ENCODE measurements at places on chromosomes 1 and 21. TPM values are rescaled to one million over a fixed set of nuclear protein-coding genes. Genes with fewer than 3 reads are reported as not detected.

Gene AMIGO1
- 4.9 TPM for total RNA-seq

Gene CRABP2
- 0.71 TPM for total RNA-seq

Gene GUCA2A
- not detected for total RNA-seq

- no peaks in the 10 kb centered on the region for H3K4me1 ChIP-seq
- no peaks in the 10 kb centered on the region for H3K27me3 ChIP-seq
- H3K4me3 ChIP-seq, result no peak overlapping the region
- peaks cover 19% of the 10 kb centered on the region for H3K36me3 ChIP-seq
- no peak overlapping the region for H3K27ac ChIP-seq
These were observed 39.4 kb downstream of the LTN1 start for GRCh38 chr21:28953247-28953646.

- peaks cover 79% of the 10 kb centered on the region for H3K4me1 ChIP-seq
- no peaks in the 10 kb centered on the region for H3K36me3 ChIP-seq
- H3K27me3 ChIP-seq, result no peaks in the 10 kb centered on the region
- DNase-seq, result no peak
- no peak overlapping the region for H3K27ac ChIP-seq
These were observed 93.8 kb upstream of the COL6A1 start for GRCh38 chr21:45887788-45888187.

GRCh38 chr1:150999051-150999674 is 7.5 kb downstream of the MINDY1 start:
- H3K36me3 ChIP-seq, result peaks cover 26% of the 10 kb centered on the region
- H3K27me3 ChIP-seq, result no peaks in the 10 kb centered on the region
- H3K27ac ChIP-seq, result peak overlapping the region; percentile 30
- DNase-seq, result no peak
- no peak overlapping the region for H3K4me3 ChIP-seq

DNA sequence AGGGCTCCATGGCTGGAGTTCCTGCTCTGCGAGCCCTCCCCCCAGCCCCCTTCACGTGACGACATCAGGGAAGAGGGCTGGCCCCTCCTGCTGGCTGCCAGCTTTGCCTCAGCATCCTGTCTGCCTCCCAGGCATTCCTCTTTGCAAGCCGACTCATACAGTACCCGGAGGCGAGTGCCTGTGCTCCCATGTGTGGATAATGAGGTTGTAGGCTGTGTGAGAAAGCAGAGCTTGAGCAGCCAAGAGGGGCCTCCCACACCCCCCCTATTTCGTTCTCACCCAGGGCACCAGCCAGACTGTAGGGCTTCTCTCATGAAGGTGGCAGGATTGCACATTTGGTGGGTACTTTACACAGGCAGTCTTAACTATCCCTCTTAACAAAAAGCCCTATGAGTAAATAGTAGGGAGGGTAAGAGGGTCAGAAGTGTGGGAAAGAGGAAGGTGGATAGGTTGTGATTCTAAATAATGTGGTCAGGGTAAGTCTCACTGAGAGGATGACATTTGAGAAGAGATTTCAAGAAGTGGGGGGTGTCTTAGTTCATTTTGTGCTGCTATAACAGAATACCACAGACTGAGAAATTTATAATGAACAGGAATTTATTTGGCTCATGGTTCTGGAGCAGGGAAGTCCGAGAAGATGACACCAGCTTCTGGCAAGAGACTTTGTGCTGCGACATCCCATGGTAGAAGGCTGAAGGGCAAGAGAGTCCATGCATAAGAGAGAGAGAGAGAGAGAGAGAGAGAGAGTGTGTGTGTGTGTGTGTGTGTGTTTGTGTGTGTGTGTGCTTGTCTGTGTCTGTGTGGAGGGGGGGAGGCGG is 113.5 kb downstream of the OMA1 start:
- no peaks in the 10 kb centered on the region for H3K27me3 ChIP-seq
- no peaks in the 10 kb centered on the region for H3K36me3 ChIP-seq
- H3K27ac ChIP-seq, result no peak overlapping the region
- DNase-seq, result no peak

DNA sequence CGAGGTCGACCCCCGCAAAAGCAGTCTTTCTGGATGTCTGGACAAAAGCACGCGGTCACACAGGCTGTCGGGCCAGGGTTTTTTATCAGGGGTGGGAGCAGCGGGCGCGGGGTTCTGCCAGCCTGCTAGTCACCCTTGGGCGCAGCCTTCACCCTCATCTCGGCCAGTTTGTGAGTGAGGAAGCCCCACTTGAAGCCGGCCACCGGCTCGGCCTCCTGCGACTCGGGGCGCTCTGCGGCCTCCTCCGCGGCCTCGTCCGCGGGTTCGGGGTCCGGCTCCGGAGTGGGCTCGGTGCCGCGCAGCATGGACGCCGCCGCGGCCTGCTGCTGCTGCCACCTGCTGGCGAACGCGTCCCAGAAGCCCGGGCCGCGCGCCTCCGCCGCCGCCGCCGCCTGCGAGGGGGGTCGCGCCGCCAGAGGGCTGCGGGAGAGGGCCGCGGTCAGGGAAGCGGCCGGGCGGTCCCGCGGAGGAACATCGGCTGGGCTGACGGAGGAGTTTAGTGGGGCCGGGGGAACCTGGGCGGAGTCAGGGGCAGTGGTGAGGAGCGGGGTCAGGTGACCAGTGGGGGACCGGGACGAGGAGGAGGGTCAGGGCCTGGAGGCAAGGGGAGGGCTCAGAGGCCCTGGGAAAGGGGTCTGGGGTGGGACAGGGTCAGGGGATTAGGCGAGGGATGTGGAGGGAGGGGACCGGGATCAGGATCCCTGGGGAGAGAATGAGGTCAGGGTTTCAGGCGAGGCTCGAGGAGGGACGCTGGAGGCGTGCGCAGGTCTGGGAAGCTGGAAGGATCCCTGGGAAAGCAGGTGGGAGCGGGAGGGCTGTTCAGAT is 4.5 kb downstream of the C1orf232 start:
- peak; percentile 41 for DNase-seq
- H3K36me3 ChIP-seq, result no peaks in the 10 kb centered on the region
- peaks cover 18% of the 10 kb centered on the region for H3K4me1 ChIP-seq
- H3K27ac ChIP-seq, result no peak overlapping the region

GRCh38 chr1:215321802-215322201 is 239.3 kb downstream of the KCNK2 start:
- H3K27ac ChIP-seq, result no peak overlapping the region
- no peaks in the 10 kb centered on the region for H3K4me1 ChIP-seq
- no peaks in the 10 kb centered on the region for H3K27me3 ChIP-seq
- no peaks in the 10 kb centered on the region for H3K36me3 ChIP-seq

DNA sequence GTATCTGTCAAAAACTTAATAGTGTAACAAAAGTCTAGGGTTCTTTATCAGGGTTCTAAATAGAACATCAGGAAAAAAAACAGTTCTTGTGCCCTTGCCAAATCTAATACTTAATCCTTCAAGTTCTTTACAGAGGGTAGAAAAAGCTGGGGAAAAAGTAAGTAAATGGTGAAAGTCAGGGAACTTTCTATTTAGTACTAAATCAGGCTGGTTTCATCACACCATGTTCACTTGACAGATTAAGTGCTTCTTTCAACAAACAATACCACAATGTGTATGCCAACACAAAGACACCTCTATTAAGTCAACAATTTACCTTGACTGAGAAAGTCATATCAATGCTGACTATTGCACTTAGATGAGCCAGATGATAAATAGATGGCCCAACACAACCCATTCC is 9.7 kb downstream of the DBT start:
- no peaks in the 10 kb centered on the region for H3K27me3 ChIP-seq
- no peaks in the 10 kb centered on the region for H3K4me1 ChIP-seq
- peaks cover 6% of the 10 kb centered on the region for H3K36me3 ChIP-seq
- no peak overlapping the region for H3K4me3 ChIP-seq
- H3K27ac ChIP-seq, result no peak overlapping the region

DNA sequence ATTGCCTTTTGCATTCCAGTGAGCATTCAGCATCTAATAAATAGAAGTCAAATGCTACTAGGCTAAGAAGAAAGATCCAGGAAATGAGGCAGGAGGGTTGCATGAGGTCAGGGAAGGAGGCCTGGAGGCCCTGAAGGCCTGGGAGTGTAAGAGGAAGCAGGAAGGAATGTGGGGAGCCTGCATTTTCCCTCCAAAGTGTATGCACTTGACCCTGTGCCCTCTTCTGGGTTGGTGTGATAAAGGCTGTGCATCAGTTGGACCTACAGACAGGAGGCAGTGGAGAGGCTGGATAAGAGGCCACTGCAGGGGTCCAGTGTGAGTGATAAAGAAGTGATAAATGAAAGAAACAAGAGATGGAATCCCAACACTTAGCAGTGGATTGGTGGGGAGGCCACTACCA is 20.4 kb downstream of the KIAA1614 start:
- no peaks in the 10 kb centered on the region for H3K4me1 ChIP-seq
- H3K4me3 ChIP-seq, result no peak overlapping the region
- no peaks in the 10 kb centered on the region for H3K27me3 ChIP-seq

GRCh38 chr1:179012038-179012437 is 13.7 kb upstream of the FAM20B start:
- no peak for DNase-seq
- no peaks in the 10 kb centered on the region for H3K4me1 ChIP-seq
- H3K4me3 ChIP-seq, result no peak overlapping the region
- H3K36me3 ChIP-seq, result no peaks in the 10 kb centered on the region
- no peak overlapping the region for H3K27ac ChIP-seq

DNA sequence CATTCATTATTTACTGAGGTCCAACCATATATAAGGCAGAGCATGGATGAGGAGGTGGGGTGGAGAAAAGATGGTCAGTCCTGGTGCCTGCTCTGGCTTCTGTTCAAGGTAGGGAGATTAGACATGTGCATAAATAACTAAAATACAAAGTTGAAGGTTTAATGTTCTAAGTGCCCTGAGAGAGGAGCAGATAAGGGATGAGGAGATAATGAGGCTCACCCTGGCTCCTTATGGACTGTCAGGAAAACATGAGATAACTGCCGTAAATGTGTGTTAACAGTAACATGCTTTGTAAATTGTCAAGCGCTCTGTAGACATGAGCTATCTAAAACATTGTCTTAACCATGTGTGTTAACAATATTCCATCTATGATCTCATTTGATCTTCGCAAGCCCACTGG is 474.6 kb upstream of the USP24 start:
- H3K4me3 ChIP-seq, result no peak overlapping the region
- H3K4me1 ChIP-seq, result no peaks in the 10 kb centered on the region
- H3K27ac ChIP-seq, result no peak overlapping the region
- H3K36me3 ChIP-seq, result no peaks in the 10 kb centered on the region
- no peak for DNase-seq
- H3K27me3 ChIP-seq, result no peaks in the 10 kb centered on the region

Data from CD8-positive, alpha-beta memory T cell (primary cell).